Left cardiac atrium (tissue), 4 donors: ENCODE measurements at places on chromosomes 2 and 18. TPM values are rescaled to one million over a fixed set of nuclear protein-coding genes. Genes with fewer than 3 reads are reported as not detected.

MPP4 gene
- not detected for total RNA-seq

MTIF2 gene
- total RNA-seq: 30.4 TPM

IL1RN gene
- total RNA-seq: 0.60 TPM

UNC80 gene
- 0.18 TPM for total RNA-seq

LMAN2L gene
- 22.1 TPM for total RNA-seq

MCFD2 gene
- 65.4 TPM for total RNA-seq

TCF23 gene
- not detected for total RNA-seq

IL36B gene
- not detected for total RNA-seq

MYO5B gene
- 7.2 TPM for total RNA-seq

PTPRN gene
- not detected for total RNA-seq

GRCh38 chr2:76446872-76447271 is 736.2 kb upstream of the GCFC2 start:
- no peak for DNase-seq

DNA sequence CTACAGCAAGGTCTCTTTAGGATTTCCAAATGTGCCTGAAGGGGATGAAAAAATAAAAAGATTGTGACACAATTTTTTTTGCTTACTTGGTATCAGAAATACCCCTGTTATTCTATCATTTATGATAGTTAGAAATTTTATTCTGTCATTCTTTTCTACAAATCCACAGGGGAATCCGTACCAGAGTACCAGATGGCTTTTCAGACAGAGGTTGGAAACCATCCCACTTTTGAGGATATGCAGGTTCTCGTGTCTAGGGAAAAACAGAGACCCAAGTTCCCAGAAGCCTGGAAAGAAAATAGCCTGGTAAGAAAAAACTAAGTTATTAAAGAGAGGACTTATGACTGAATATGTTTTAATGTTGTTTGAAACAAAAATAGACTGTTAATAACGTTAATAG is 92.6 kb upstream of the FAM117B start:
- DNase-seq: no peak

GRCh38 chr2:144128130-144128746 is 391.7 kb downstream of the ZEB2 start:
- no peak for DNase-seq

DNA sequence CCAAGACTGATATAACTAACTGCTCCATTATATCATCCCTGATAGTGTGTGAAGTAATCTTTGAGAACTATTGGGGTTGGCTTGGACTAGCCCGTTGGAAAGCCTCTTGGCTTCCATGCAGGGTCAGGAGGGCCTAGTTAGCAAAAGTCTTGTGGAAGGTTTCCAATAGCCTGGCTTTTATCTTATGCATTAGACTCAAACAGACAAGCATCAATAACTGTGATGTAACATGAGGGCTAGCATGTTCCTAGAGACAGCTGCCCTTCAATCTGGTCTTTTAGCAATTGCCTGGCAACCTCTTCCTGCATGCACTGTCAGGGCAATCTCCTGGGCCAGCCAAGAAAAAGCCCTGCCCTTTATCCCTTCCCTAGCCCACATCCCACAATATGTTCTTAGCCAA is 18.2 kb downstream of the SLC8A1 start:
- DNase-seq: no peak

DNA sequence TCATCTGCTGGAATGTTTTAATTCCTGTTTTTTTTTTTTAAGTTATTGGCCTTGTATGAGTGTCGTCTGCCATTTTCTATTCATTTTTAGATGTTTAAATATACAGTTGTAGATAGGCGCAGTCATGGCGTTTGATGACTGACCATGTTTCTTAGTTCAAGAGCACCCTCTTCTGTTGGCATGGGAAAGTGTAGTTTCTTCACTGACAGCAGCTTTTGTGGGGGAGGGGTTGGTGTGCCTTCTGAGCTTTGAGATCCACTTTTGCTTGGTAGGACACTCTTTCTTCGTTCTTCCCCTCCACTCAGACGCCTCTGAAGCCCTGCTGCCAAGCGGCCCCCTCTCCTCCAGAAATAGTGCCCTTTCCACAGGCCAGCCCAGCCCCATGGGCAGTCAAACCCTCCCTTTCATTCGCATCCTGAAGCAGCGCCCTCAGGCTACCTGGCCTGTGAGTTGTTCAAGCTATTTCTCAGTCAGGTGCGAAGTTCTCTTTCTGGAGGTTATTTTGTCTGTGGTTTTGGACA is 492.0 kb downstream of the TNS1 start:
- DNase-seq: peak; percentile 66

DNA sequence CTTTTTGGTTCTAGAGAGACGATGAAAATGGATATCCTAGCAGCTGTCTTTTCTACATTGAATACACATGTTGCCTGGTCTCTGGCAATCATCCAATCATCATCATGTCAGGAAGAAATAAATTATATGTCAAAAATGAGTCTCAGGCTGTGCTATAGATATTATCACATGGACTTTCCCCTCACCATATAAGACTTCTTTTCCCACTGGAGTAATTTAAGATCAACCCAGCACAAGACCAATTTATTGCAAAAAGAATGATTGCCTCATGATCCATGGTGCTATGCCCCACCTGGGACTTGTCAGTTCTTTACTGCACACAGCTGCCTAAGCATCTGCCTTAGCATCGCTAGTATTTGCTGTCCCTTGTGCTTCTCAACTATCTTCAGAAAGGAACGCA is 783.7 kb upstream of the TMEFF2 start:
- no peak for DNase-seq

DNA sequence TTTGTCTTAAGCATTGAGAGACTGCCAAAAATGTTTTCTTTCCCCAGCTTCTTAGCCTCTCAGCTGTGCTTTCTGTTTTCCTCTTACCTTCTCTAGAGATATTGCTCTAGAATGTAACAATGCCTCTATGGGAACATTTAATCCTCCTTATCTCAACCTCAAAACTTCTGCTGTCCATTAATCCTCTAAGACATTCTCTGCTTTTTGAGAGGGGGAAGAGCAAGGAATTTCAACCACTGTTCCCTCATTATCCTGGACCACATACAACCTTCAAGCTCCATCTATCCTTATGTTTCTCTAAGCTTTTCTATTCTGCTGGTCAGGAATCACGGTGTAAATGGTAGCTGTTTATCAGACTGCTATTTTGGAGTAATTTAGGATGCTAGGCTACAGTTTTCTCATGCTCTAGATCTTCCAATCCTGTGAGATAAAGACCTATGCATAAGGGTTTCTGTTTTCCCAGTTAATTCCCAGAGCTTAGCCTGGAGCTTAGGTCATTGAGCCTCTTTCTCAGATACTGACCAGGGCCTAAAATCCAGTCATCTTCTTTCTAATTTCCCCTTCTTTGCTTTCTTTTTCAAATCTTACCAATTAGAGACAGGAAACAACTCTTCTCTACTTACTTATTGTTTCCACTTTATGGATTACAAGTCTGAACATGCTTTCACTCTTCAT is 282.0 kb downstream of the CALCRL start:
- DNase-seq: no peak

- peak; percentile 53 for DNase-seq
Measured at GRCh38 chr2:95179451-95179850, 13.8 kb downstream of the ZNF2 start.

DNA sequence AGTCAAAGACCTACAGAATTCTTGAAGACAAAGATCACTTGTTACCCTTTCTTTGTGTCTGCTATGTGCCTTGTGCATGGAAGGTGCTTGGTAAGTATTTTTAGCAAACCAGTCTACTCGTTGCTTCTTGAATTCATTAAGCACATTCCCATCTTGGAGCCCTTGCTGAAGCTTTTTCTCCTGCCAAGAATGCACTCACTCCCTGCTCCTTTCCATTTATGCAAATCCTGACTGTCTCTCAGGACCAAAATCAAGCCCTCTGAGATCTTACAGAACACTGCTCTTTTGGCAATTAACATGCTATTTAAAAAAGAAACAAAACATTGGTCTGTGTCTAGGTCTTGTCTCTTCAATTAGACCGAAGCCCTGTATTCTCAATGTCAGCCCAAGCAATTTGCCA is 75.8 kb downstream of the CLHC1 start:
- no peak for DNase-seq

- no peak for DNase-seq
Measured at GRCh38 chr2:222127660-222128059, 171.1 kb downstream of the PAX3 start.

DNA sequence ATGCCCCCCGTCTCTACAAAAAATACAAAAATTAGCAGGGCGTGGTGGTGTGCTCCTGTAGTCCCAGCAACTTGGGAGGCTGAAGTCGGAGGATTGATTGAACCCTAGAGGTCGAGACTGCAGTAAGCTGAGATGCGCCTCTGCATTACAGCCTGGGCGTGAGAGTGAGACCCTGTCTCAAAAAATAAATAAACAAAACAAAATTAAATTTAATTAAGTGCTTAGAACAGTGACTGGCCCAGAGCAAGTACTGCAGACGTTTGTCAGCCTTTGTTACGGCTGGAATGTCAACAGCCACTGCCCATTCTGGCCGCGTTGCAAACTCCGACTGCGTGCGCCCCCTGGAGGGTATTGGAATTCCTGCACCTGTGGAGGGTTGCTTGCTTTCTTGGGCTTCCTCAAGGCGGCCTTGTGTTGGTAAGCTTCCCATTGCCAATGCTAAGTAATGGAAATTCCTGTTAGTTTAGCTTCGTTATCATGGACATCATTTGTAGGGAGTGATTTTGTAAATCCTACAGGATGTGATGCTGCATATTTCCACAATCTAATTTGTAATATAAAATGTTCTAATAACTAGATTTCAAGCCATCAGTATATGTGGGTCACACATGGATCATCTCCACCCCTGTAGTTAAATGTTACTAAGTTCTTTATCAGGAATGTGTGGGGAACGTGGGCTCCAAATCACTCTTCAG is 15.9 kb upstream of the ATP6V1B1 start:
- peak; percentile 79 for DNase-seq

- DNase-seq: peak; percentile 70
Measured at GRCh38 chr2:197097578-197098366, 171.3 kb upstream of the PGAP1 start.

DNA sequence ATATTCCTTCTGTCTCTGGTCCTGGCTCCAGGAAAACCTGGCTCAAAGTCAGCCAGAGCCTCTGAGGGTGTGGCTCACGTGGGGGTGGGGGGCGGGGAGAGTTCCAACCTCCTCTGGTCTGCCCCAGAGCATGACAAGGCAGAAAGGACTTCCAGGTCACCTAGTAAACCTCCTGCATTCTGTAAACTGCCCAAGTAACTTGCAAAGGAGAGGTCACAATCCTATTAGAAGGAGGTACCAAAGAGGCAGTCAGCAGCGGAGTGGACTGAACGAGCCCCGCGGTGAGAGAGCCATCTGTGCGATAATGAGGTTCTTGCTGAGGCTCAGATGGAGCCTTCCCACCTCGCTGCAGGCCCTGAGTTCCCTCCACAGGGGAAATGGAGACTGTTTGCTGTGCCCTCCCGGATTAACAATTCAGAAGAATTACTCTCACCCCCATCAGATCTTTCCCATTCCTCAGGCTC is 58.9 kb upstream of the GATA6 start:
- DNase-seq: no peak

DNA sequence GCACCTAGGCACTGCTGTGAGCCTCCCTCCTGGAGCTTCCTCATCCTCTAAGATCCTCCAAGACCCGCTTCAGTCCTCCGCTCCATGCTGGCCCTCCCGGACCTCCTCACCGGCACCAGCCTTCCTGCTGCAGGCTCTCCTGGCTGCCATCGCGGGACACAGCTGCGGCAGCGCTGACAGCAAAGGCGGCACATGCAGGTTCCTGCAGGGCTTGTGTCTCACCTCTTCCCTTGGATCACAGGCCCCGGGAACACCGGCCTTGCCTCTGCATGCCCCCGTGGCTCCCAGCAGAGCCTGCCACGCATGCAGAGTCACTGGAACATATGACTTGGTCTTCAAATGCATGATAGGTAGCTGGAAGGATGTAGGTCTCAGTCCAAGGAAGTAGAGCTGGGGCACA is 67.2 kb downstream of the PTGR3 start:
- DNase-seq: no peak

- DNase-seq: no peak
Measured at GRCh38 chr2:86229221-86229620, 30.0 kb downstream of the MRPL35 start.

GRCh38 chr2:178291703-178292102 is 97.4 kb downstream of the OSBPL6 start:
- no peak for DNase-seq

DNA sequence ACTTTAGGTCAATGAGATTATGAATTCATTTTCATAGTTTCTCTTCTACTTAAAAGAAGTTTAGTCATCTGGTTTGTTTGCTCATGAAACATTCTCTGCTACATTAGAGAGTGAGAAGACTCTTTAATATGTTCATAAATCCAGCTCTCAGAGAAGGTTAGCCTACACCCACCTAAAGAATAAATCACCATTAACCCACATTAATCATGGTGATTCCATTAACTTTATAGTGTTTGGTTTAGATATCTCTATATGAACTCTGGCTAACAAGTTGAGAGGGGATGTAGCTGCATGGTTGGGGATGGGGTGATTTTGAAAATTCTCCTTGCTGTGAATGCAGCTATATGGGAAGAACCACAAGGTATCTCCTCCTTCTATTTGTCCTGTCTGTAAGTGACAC is 10.7 kb downstream of the TFPI start:
- DNase-seq: no peak

DNA sequence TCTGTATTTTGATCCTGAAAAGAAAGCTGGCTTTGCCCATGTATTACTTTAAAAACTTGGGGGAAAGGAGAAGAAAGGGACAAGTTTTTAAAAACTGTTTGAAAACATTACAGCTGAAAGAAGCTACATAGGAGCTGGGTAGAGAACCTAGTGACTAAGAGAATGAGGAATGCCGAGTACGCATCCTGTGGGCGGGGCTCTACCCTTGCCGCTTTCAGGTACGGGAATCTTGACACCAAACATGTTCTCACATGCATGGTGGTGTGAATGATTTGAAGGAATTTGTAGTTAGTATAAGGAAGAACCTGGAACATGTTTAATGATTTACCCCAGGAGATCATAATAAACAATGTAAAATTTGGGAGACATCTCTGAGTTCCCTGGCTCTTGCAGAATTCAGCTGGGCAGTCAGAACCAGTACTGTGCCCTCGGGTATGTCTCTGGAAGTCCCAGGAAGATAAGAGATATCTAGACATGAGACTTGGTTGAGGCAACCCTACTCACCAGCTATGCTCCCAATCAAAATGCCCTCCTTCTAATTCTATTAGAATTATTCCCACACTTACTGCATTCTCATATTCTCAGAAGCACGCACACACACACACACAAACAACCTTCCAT is 16.5 kb upstream of the TGFA start:
- DNase-seq: no peak

DNA sequence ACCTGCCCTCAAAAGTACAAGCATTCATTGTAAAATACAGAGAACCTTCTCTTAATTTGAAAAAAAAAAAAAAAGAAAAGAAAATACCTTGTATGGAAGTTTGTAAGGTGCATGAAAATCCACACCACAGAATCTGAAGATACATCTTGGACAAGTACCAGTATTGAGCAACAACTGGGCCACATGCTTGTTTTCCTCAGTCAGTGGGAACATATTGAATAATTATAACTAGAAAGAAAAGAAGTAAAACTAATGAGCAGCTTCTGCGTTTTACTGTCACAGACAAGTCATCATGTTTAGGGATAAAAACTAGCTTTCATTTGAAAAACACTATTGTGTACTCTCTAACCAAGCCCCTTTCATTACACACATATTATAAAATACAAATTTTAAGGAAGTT is 5.8 kb upstream of the PEX13 start:
- no peak for DNase-seq

GRCh38 chr2:112181571-112182290 is 43.5 kb downstream of the FBLN7 start:
- DNase-seq: no peak
